ENCODE measurements at places on chromosomes 6 and 20.

DNA sequence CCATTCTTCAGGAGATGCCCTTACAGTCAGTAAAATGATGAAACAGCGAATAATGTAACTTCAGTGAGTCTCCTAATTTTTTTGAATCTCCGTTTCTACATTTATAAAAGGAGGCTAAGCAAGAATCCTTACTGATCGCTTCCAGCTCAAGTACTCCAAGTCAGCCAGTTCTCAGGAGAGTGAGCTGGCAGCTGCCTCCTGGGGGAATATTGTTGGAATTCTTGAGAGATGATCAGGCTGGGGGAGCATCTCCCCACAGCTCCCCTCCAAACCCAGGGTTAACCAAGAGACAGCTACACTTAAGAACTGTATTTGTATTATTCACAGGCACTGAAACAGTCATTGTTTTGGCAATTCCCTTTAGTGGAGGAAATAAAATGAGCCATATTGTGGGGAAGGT, 89.1 kb upstream of the PCSK2 start:
- no peak for DNase-seq

DNA sequence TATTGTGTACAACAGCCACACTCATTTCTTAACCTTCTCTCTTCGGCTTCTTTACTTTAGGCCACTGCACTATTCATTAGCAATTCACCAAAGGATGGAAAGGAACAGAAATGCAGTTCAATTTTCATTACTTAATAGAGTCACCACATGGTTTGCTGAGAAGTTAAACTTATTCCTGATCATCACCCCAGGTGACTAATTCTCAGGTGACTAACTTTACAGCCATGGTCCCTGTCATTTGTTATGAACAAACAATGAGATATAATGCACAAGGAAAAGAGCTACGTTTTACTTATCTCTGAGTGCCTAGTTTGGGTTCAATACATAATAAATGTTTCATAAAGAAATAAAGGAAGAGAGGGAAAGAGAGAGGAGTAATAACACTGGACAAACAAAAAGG, 45.8 kb upstream of the DST start:
- no peak for DNase-seq

- DNase-seq, result peak; percentile 75
Observed at GRCh38 chr20:645318-646106, 7.5 kb downstream of the SRXN1 start.

GRCh38 chr6:73791336-73791735, 95.3 kb downstream of the CD109 start:
- DNase-seq, result no peak

DNA sequence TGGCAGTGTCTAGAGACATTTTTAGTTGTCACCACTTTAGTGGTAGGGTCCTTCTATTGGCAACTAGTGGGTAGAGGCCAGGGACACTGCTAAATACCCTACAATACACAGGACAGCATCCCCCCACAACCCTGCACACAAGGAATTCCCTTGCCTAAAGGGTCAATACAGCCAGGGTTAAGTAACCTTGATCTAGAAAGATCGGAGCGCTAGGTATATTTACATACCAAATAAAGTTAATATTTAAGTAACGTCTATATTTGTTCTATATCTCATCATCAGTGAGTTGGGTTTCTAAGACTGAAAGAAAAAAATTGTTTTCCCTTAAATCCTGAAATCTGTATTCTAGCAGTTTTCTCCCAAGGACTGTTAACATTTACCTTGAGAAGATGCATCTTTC, 16.1 kb downstream of the BFSP1 start:
- DNase-seq, result no peak

DNA sequence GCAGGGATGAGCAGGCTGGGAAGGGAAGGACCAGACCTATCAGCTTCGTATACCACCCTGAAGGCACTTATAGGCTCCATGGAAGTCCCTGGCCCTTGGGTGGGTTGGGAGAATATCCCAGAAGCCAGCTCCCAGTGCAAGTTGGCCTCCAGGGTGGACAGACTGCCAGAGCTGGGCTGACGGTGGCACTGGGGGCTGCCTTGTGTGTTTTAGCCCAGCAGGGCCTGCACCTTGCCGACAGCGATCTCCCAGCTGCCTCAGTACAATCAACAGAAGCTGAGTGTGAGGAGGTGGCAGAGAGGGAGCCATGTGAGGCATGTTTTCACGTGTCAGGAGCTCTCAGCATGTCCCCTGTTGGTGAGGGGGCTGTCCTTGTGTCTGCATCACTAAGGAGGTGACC, 159.5 kb downstream of the VEGFA start:
- DNase-seq, result no peak

DNA sequence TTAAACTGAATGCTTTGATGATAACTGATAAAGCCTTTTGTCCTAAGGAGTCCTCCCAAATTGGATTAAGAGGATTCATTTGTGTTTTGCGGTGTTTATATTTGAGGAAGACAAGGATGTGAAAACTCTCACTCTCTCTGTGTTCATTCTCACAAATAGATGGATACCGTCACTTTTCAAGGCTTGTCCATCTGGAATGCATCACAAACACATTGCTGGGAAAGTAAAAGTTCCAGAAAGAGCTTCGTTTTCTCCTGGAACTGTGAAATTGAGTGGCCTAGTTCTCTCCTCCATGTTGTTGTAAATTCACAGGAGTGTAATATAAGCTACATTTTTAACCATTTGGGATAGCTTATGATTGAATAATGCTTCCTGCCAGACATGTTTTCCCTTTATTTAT, 581.6 kb upstream of the FLRT3 start:
- no peak for DNase-seq

- no peak for DNase-seq
Observed at GRCh38 chr6:138160329-138161087, 1.2 kb upstream of the ARFGEF3 start.

DNA sequence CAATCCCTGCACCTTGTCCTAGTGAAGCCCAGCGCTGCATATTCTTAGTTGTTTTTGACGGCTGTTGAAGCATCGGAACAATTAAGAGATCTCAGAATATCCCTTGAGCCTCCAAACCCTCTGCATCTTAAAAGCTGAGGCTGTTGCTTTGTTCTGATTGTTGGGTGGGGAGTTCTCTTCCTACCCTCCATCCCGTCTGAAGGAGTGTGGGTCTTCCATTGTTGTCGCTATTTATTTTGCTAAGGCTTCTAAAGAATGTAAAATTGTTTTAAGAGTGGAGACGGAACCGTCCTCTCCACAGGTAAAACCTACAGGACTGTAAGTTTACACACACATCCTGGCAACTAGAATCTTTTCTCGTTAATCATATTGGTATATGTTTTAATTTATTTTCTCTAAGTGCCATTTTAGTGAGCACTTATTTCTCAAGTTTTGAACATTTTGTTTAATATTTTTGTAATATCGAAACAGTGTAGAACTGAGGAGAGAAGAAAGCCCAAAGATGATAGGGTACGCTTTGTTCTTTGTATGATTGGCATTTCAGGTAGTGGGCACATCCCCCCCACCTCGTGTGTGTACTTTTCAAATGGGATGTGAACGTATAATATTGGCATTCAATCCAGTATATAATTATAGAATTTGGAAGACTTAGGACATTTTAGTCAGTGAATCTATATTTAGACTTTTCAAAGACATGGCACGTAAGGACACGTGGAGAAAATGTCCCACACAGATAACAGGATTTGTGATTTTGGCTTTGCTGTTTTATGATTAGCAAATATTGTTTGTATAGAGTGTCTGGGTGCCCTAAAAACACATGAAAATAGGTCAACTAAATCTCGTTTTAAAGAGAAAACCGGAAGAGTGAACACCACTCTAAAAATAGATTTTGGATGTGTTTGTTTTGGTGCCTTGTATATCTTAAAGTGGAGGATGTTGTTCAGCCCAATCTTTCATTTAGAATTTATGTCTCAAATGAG, 1.3 kb downstream of the RNF146 start:
- DNase-seq, result no peak

- no peak for DNase-seq
Observed at GRCh38 chr6:12051861-12052368, 39.8 kb downstream of the HIVEP1 start.

DNA sequence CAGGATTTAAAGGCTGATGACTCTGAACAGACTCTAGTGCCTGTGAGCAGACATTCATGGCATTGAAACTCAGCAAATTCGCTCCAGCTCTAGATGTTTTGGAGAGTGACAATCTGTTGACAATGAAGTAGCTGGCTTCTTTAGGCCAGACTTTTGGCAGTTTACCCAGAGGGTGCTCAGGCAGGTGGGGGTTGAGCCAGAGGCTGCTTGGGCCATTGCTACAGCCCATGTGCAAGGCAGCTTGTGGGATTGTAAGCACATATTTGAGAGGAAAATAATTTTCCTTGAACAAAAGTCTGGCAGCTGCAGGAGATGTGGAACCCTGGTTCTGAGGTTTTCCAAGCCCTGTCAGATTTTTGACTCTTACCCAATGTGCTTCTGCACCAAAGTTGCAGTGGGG, 311.6 kb downstream of the CDC5L start:
- DNase-seq, result no peak

GRCh38 chr20:31560746-31561598, 44.1 kb upstream of the ID1 start:
- DNase-seq, result no peak

GRCh38 chr6:39004801-39005200, 43.8 kb upstream of the GLP1R start:
- no peak for DNase-seq

- DNase-seq, result no peak
Observed at GRCh38 chr20:19648024-19648423, 110.0 kb upstream of the RIN2 start.

DNA sequence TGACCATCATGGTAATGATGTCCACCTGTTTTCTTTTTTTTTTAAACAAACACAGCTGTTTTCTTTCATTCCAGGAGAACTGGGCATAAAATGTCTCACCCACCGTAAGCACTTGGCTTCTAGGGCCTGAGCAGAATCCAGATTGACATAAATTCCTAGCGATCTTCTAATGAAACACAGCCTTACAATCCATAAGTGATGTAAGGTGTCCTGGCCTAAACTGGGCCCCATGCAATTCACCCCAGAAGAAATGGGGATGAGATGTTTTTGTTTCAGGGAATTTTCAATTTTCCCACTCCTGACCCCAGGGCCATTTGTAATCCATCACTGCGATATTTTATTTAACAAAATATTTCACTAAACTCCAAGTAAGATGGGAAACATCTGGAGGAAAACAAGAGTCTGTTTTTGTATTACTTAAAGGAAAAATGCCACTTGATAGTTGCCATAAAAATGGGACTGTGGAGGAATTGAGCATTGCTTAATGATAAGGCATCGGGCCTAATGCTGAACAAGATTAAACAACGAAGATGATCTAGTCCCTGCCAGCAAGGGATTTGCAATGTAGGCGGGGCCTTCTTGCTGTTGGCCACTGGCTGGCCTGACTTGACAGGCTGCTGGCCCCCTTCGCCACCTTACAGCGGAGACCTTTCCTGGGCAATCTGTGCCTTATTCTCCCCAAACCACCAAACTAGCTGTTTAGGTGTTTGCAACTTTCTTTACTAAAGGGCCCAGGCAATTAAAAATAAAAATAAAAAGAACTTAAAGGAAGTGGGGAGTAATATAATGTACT, 183.7 kb downstream of the CD109 start:
- no peak for DNase-seq

- no peak for DNase-seq
Observed at GRCh38 chr6:166512567-166512966, 73.9 kb downstream of the RAMACL start.

- no peak for DNase-seq
Observed at GRCh38 chr6:100899202-100899601, 18.1 kb upstream of the ASCC3 start.

DNA sequence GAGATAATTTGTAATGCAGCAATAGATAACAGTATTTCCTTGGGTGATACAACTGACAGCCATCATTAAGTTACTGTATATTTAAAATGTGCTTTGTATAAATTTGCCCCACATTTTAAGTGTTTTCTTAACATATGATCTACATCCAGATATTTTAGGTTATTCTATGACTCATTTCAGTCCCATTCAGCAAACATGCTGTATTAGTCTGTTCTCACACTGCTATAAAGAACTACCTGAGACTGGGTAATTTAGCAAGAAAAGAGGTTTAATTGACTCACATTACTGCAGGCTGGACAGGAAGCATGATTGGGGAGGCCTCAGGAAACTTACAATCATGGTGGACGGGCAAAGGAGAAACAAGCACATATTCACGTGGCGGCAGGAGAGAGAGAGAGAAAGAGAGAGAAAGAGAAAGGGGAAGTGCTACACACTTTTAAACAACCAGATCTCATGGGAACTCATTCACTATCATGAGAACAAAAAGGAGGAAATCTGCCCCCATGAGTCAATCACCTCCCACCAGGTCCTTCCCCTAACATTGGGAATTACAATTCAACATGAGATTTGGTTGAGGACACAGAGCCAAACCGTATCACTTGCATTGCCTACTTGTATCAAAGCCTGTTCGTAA, 9.6 kb upstream of the CHD6 start:
- no peak for DNase-seq

DNA sequence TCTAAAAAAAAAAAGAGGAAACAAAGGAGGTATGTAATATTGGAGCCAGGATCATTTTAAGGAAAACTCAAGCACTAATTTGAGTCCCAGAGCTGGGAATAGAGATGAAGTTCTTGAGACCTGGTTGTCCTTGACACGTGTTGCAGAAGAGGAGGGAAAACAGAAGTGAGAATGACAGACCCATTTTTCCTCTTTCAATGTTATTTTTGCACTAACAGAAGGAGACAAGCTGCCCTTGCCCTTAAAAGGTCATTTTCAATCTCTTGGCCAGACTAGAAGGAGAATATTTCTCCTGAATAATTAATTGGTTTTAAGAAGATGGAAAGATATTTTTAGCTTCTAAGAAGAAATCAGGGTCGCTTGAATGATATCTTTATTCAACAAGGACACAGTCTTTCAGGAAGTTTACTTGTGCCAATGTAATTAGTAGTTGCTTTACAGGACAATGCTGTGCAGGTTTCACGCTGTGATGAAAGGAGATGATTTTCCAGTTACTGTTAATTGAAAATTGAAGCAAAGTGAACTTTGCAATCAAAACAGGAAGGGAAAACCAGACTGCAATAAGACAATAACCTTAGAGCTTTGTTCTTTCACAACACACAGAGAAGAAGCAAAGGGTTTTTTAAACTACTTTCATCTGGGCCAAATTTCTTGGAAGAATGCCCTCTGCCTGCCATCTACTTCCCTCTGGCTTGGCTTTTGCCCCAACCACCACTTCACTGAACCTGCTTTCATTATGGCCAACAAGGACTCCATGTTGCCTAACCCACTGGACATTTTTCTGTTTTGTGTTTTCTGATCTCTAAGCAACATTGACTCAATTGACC, 107.8 kb upstream of the SHLD1 start:
- peak; percentile 49 for DNase-seq

GRCh38 chr6:130362128-130362527, 3.7 kb upstream of the TMEM200A start:
- DNase-seq, result peak; percentile 58
